ENCODE measurements at places on chromosomes 16 and 17.

DNA sequence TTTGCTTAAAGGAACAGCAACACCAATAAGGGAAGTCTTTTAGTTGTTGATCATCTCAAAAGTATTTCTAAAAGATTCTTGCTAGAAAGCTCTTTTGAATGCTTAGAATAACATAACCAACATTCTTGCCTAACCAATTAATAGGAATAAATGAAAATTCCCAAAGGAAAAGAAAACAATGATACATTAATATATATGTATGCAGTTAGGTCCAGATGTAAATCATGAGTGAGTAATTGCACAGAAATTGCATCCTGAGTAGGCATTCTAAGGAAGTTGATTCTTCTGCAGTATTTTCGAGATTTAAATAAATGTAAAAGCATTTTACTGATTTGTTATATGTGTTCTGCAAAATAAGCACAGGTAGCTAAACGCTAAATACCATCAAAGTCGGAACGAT lies 22.1 kb downstream of the COX10 start:
- no peak for DNase-seq

DNA sequence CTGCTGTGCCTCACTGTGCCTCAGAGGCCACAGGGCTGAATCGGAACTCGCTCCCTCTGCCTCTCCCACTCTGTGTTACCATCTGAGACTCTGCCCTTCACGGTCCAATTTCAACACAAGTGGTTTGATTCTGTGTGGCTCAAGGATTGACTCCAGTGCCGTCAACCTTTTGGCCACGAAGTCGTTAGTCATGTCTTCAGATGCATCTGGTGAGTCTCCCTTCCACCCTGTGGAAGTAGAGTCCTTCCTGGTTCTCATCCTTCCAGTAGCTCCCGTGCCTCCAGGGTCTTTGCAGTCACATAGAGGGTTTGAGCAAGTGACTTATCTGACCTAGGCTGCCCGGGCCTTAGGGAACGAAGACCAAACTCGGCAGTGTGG lies 51.2 kb downstream of the PGS1 start:
- DNase-seq, result no peak

DNA sequence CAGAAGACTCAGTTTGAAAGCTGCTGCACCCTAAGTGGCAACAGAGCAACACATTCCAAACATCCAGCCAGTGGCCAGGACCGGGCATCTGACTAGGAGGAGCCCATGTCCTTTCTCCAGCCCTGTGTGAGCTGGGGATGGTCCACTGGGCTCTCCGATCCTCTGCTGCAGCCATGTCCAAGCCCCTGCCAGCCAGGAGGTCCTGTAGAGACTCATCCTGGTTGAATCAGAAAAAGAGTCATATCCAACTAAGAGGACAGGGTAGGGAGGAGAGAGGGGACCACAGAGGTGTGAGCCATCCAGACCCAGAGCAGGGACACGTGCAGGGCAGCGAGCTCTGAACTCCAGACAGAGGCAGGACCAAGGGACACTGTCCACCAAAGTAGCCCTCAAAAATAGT lies 163.0 kb upstream of the CDH5 start:
- no peak for DNase-seq

GRCh38 chr17:30550512-30551273 lies 73.5 kb downstream of the GOSR1 start:
- no peak for DNase-seq

- DNase-seq, result no peak
Observed at GRCh38 chr16:27475561-27475960, 73.6 kb downstream of the IL21R start.

- DNase-seq, result no peak
Observed at GRCh38 chr17:50127697-50128361, 2.1 kb downstream of the SAMD14 start.

DNA sequence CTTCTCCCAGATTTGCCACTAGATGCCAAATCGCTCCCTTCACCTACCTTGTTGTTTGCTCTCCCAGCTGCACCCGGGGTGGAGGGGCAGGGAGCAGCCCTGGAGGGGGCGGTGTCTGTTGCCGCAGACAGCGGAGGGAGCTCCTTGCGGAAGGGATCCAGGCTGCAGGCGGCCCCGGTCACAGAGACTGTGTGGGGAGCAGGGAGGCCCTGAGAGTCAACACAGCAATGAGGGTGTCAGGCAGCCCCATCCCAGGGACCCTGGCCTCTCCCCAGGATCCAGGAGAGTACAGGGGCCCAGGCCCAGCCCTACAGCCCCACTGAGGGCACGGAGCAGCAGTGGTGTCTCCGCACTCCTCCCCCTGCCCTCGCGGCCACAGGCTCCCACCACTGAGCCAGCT lies 50.5 kb upstream of the CHMP6 start:
- DNase-seq, result no peak

- no peak for DNase-seq
Observed at GRCh38 chr16:12613131-12613991, 190.3 kb downstream of the CPPED1 start.

- no peak for DNase-seq
Observed at GRCh38 chr17:83160443-83161297, 81.3 kb downstream of the METRNL start.

DNA sequence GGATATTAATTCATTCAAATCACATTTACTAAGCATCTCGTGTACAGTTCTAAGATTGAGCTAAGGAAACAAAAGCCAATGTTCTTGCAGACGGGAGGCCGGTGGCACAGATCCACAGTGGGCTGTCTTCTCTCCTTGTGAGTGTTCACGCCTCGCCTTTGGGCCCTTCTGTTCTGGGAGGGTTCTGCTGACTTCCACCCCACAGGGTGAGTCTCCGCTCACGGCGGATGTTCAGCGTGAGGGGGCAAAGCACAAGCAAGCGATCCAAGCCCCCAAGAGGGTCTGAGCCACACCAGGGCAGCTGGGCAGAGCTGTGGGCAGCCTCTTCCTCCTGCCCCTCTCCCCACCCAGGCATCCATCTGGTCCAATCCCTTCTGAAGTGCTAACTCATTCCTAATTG lies 84.3 kb upstream of the DOC2B start:
- DNase-seq, result no peak
